ENCODE measurements at places on chromosomes 4 and X.

- DNase-seq, result no peak
Measured at GRCh38 chrX:27251369-27251768, 211.8 kb downstream of the PPP4R3C start.

GRCh38 chr4:67131224-67131623 lies 414.1 kb downstream of the CENPC start:
- DNase-seq, result no peak

DNA sequence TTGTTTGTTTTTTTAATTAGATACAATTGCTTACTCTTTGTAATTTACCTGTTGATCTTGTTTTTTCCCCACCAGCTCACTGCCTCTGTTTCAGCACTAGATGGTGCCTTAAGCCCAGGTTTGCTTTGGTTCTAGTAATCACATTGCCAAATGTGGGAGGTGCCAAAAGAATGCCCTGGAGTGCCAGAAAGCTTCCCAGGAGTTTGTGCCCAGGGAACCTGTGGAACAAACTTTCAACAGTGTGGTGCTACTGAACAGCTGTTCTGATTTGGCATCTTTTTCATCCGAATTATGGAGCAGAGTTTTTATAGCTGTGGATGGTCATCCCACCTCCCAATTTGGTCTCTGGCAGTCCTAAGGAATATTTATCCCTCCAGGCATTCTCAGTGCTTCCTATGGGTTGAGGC lies 1000.7 kb downstream of the STIM2 start:
- DNase-seq, result peak; percentile 58

- peak; percentile 55 for DNase-seq
Measured at GRCh38 chrX:104854188-104854587, 288.2 kb downstream of the IL1RAPL2 start.

DNA sequence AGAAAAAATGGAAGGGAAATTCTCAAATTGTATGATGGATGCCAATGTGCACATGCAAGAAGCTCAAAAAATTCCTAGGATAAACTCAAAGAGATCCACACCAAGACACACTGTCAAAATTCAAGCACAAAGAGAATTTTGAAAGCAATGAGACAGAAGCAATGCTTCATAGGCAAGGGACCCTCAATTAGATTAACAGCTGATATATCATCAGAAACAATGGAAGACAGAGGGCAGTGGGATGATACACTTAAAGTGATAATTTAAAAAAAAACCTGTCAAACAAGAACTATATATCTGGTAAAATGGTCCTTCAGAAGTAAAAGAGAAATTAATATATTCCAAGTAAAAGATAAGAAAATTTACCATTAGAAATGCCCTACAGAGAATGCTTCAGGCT lies 306.3 kb upstream of the PCDH7 start:
- DNase-seq, result peak; percentile 1

GRCh38 chr4:112765317-112765974 lies 128.5 kb downstream of the LARP7 start:
- DNase-seq, result peak; percentile 57

GRCh38 chrX:134396174-134396573 lies 63.8 kb upstream of the HPRT1 start:
- peak; percentile 51 for DNase-seq

DNA sequence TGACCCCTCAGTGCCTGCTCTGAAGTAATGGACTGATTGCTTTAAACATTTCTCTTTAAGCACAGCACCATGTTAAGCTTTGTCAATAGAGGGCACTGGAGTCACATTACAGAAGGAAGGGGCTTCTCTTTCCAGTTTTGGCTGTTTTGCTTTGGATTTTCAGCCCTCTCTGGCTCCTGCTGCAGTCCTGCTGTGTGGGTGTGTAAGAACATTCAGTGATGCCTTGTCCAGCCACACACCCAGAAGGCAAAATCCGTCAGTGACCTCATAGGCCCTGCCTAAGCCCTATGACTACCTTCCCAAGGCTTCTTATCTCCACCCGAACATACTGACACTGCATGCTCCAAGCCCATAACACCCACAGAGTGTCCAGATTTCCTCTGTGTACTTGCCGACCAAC lies 215.3 kb upstream of the CTSO start:
- peak; percentile 42 for DNase-seq

DNA sequence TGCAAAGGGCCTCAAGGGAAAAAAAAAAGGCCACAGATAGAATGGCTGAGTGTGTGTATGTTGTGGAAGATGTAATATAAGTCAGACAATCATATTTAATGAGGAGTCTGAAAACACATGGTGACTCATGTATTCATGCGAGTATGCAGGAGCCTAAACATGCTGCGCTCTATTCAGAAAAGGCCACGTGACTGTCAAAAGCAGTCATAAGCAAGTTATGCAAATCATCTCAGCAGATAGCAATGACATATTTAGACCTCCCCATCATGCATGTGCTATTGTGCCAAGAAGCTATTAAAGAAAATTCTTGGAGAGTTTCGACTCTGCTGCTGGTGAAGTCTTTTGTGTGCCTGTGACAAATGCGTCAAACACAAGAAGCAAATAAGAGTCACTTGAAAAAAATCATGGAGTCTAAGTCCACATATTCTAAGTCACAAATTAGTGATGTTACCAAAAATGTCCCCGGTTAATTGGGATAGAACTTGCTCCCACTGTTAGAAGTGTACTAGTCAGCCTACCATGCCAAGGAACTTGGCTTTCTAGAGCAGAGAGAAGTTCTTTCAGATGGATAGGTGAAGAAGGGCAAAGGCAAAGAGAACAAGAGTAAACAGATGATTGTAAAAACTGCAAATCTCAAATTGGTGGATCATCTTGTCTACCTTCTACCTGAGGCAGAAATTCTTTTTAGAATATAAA lies 5.0 kb downstream of the LNX1 start:
- peak; percentile 52 for DNase-seq

DNA sequence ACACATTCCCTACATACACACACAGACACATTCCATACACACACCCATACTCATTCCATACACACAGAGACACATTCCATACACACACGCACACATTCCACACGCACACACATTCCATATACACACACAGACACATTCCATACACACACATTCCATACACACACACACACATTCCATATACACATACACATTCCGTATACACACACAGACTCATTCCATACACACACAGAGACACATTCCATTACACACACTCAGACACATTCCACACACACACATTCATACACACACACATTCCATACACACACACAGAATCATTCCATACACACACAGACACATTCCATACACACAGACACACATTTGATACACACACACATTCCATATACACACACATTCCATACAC lies 15.2 kb downstream of the LINC00632 start:
- DNase-seq, result no peak

DNA sequence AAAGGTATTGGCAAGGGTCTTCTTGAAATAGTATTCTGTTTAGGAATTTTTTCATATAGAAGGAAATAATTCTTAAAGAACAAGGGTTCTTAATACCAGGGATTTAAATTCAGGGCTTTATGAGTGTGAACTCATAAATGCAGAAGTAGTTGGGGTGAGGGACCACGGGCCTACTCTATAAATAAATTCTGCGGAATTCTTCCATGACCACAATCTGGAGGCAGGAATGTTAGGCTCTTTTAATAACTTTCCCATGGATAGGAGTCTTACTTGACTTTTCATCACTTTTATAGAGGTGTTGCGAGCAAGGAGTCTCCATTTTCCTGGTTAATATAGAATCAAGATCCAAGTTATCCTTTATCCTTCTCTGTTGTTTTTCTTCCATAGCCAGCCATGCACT lies 76.7 kb upstream of the SLC4A4 start:
- no peak for DNase-seq

GRCh38 chrX:48883729-48884128 lies 13.8 kb downstream of the TIMM17B start:
- peak; percentile 21 for DNase-seq

- DNase-seq, result no peak
Measured at GRCh38 chrX:81259714-81260395, 58.0 kb downstream of the SH3BGRL start.

DNA sequence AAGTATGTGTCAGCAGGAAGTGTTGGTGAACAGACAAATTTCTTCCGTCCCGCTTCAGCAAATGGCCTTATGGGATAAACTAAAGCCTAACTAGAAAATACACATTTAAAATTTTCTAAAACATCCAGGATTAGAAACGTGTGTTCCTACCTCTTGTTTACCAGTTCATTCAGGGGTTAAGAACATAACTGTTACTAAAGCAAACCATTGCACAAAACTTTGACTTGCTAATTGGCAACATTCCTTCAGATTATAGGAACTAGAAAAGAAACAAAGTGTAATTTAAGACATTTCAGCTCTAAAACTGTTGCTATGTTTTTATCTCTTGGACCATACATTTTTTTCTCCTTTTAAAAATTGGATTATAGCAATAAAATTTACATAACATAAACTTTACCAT lies 39.5 kb upstream of the CXCL13 start:
- DNase-seq, result no peak

DNA sequence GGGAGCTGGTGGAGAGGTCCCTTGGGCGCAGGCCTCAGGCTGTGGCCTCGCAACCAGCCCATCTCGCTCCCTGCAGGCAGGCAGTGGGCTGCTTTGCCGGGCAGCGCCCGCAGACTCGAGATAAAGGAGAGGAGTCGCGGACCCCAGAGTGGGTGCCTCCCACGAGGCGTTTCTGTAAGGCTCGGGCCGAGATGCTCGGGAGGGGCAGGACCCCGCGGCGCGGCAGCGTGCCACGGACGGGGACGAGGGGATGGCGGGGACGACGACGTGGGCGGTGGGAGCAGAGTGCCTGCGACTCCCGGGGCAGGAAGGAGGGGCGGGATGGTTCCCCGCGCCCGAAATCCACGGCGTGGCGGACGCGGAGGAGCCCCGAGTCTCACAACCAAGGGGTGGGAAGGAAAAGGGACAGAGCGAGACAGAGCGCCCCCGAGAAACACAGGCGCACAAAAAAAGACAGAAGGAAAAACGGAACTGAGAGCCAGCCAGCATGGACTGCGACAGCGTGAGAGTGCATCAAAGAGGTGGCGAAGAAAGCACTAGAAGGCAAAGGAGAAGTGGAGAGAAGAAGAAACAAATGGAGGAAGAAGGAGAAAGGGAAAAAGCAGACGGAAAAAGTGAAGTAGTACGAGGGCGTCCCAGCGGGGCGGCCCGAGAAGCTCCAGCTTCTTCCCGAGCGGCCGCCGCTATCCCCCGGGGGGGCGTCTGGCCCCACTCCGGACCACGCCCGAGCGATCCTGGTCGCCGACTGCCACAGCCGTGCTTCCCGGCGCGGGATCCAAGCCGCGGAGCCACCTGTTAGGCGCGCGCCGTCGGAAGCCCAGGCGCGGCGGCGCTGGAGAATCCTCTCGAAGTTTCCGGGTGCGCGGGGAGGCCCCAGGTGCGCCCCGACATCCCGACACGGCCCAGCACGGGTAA lies 1.5 kb downstream of the BEND4 start:
- DNase-seq, result no peak

- DNase-seq, result no peak
Measured at GRCh38 chr4:138055890-138056289, 186.3 kb downstream of the SLC7A11 start.

GRCh38 chr4:24837781-24838180 lies 42.4 kb downstream of the SOD3 start:
- DNase-seq, result no peak

DNA sequence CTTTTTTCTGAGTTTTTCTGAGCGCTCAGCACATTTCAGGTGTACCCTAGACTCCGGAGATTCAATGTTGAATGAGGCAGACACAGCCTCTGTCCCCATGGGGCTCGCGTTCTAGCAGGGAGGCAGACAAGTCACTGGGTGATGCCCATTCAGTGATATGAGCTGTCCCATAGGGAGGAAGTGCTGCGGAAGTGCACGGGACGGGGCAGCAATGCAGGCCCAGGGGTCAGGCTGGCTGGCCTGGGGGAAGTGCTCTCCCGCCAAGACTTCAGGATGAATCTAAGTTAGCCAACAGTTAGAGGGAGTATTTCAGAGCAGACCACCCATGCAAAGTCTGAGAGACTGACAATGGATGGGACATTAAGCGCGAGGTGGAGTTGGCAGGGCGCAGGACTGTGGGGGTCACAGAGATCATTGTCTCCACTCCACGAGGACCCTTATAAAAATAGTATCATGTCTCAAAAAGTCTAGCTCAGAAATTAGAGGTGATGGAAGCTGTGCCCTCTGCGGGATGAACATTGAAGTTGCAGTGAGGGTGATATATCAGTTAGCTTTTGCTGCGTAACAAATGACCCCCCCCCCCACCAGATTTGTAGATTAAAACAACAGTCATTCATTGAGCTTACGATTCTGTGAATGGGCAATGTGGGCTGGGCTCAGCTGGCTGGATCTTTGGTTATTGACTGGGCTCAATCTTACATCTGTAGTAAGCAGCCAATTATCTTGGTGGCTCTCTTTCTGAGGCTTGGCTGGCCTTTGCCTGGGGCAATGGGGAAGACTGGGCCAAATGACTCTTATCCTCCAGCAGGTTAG lies 16.4 kb downstream of the PSAPL1 start:
- no peak for DNase-seq

DNA sequence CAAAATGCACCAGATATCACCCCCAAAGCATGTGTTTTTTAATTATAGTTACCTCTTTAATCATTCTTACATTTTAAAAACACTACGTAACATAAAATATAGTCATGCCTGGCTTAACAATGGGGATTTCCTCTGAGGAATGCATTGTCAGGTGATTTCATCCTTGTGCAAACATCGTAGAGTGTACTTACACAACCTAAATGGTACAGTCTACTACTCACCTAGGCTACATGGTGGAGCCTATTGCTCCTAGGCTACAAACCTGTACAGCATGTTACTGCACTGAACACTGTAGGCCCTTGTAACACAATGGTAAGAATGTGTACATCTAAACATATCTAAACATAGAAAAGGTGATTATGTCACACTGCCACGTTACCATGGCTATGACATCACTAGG lies 208.6 kb downstream of the SPOCK3 start:
- no peak for DNase-seq

GRCh38 chr4:8400632-8401325 lies 39.7 kb downstream of the ACOX3 start:
- DNase-seq, result no peak

Data from SW480 (cell line).